ENCODE measurements at places on chromosomes 1 and 21.

- H3K27me3 ChIP-seq, result no peaks in the 10 kb centered on the region
- DNase-seq, result peak; percentile 85
- H3K27ac ChIP-seq, result peak overlapping the region; percentile 98
- peaks cover 47% of the 10 kb centered on the region for H3K4me1 ChIP-seq
- H3K36me3 ChIP-seq, result peaks cover 51% of the 10 kb centered on the region
Observed at GRCh38 chr1:151157067-151157531, 650 bp downstream of the TNFAIP8L2 start.

GRCh38 chr1:171403393-171403792, 81.9 kb upstream of the PRRC2C start:
- no peak for DNase-seq
- peaks cover 13% of the 10 kb centered on the region for H3K27me3 ChIP-seq
- no peak overlapping the region for H3K27ac ChIP-seq
- no peak overlapping the region for H3K4me3 ChIP-seq
- no peaks in the 10 kb centered on the region for H3K4me1 ChIP-seq

DNA sequence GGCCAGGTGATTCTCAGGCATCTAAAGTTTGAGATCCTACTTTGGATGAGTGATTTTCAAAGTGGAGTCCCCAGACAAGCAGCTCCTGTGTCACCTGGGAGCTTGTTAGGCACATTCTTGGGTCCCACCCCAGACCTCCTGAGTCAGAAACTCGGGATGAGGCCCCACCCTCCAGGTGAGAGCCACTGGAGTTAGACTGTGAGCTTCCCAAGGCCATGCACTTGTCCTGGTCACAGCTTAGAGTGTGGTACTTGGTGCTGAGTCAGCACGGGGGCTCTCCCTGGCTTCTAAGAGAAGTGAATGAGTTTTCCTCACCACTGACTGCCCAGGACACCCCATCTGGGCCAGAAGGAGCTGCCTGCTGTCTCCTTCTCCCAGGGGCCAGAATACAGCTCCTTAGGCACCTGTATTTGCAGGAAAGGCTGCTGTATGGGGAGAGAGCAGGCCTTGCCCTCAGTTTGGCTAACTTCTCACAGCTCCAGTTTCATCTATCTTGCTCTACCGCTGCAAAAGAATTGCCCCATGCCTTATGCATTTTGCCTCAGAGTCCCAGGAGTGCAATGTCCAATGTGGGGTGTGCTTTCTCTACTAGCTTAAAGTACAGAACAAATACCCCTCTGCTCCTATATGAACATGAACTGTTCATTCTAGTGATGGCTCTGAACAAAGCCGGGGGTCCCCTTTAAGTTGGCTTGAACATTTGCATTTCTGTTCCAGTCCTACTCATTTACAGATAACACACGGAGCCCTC, 98.1 kb downstream of the PSMG1 start:
- H3K27me3 ChIP-seq, result no peaks in the 10 kb centered on the region
- H3K4me3 ChIP-seq, result no peak overlapping the region
- no peak for DNase-seq
- H3K27ac ChIP-seq, result no peak overlapping the region

DNA sequence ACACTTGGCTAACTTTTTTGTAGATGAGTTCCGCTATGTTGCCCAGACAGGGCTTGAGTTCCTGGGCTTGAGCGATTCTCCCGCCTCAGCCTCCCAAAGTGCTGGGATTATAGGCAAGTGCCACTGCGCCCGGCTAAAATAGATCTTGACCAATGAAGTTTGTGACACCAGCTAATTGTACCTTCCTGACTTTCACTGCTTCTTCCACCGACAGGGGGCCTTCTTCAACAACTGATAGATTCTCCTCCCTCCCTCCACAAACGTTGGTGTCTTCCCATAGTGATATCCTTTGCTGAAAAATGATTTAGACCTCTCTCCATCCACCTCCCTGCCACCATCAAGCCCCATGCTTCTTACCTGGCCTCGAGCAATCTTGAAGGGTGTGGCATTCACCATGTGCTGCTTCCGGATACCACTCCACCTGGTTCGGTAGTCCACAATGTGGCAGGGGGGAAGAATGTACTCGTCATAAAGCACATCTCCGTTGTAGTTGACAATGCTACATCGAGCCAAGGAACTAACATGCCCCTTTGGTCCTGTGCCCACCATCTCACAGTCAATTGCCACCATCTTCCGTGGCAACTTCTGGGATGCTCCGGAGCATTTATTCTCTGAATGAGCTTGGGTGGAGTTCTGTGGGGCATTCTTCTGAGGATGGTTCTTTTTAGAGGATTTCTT, 1.6 kb upstream of the METTL25B start:
- no peaks in the 10 kb centered on the region for H3K27me3 ChIP-seq
- DNase-seq, result peak; percentile 84
- peaks cover 30% of the 10 kb centered on the region for H3K4me1 ChIP-seq
- H3K4me3 ChIP-seq, result no peak overlapping the region
